ENCODE measurements at places on chromosomes 3 and 15. TPM values are rescaled to one million over a fixed set of nuclear protein-coding genes. Genes with fewer than 3 reads are reported as not detected.

IGDCC3 gene
- 0.25 TPM for total RNA-seq

CGGBP1 gene
- 104 TPM for total RNA-seq

PRR20G gene
- not detected for total RNA-seq

SYNPR gene
- total RNA-seq: not detected

ACAA1 gene
- total RNA-seq: 40.9 TPM

DNA sequence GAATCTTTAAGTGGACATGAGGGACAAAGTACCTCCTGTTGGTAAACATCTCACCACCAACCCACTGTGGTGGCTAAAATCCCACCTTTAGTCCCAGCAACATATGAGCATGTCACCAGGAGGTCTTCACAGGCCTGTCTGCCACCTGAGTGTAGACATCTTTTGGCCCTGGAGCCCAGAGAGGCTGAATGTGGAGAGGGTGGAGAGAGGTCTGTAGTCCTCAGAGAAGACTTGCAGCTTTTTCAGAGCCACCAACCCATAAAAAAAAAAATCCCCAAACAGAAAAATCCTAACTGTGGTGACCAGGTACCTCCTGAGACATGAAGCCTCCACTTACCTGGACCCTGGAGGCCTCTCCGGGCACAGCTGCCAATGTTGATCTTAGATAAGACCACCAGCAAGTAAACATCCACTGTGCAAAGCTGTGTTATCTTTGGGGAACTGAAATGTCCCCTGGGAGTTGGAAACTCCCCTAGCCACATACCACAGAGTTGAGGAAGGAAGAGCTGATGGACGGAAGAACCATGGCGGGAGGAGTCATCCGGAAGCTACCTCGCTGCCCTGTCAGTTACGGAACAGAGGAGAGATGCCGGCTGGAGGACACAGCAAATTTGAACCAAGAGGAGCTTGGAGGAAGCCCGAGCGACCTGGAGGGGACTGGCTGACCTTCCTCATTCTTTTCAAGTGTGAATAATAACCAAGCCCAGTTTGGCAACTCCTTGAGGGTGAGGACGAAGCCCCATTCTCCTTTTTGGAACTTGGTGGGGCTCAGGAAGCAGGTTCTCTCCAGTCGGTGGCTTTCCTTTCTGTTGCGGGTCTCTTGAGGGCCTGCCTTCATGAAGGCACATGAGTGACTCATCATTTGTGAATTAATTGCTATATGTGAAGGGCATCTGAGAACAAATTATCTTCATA lies at the start of gene GHRL:
Gene GHRL (minus strand): TSS at position 443 of the 915 bp plus-strand sequence. CDS start 2,767 bp downstream, outside the sequence.
- DNase-seq: peak; percentile 27

- no peak for DNase-seq
Measured at GRCh38 chr3:61626484-61626883, 65.1 kb downstream of the PTPRG start.

GRCh38 chr3:93843981-93844380 lies 129.7 kb downstream of the PROS1 start:
- DNase-seq: peak; percentile 86

- DNase-seq: peak; percentile 99
Measured at GRCh38 chr3:165642761-165643420, 194.3 kb downstream of the BCHE start.

DNA sequence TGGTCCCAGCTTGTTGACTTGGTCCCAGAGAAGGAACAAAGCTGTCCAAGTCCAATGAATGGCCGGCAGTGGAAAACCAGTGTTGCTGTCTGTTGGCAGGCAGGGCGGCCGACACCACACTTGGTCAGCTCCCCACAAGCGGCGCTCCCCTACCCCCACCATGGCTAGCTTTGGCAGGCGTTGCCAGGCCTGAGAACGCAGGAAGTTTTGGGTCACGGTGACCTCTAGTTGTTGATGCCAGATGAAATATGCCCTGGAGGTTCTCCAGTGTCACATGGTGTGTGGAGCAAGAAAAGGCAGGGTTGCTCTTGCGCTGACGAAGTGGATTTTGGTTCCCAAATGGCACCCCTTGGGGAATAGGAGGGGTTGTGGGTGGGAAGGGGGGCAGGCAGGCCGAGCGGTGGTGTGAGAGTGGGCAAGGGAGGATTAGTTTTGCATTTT lies 72.7 kb upstream of the TPRG1 start:
- DNase-seq: peak; percentile 83

DNA sequence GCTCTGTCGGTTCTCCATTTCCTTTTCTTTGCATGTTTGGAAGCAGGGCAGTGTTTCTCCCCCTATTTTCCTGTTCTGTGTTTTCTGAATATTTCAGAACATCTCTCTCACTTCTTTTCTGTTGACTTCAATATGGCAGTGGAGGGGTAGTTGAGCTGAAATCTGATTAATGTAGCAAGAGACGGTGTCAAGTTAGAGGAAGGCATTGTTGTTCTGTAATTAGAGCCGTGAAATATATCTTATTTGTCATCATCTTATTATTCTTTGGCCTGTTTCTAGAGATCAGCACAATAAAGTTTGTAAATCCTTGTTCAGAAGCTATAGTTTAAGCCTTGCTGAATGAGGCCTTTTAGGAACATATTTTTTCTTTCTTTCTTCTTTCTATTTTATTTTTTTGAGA lies 353.9 kb downstream of the PTPRG start:
- DNase-seq: no peak

- DNase-seq: no peak
Measured at GRCh38 chr3:169813757-169814517, 1.2 kb upstream of the LRRC34 start.

DNA sequence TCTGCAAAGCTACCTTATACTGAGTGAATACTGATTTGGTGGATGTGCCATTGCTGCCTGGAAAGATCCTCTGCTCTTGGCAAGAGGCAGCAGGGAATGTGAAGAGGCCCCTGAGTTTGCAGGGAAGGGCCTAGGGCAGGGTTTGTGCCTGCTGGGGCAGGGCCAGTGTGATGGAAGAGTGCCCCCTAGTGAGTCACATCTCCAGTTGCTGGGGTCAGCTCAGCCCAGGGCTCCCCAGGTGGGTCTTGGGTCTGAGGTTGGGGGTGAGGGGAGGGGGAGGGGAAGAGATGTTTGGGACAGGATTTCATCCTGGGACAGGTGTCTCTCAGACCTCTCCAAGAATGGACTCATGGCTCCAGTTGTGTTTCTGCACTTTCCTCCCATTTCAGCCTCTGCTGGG lies 4.1 kb upstream of the AMOTL2 start:
- DNase-seq: peak; percentile 43

GRCh38 chr15:80560601-80561400 lies 134.3 kb upstream of the ABHD17C start:
- DNase-seq: no peak

- DNase-seq: peak; percentile 77
Measured at GRCh38 chr15:72599855-72600464, 54.5 kb upstream of the GOLGA6B start.

DNA sequence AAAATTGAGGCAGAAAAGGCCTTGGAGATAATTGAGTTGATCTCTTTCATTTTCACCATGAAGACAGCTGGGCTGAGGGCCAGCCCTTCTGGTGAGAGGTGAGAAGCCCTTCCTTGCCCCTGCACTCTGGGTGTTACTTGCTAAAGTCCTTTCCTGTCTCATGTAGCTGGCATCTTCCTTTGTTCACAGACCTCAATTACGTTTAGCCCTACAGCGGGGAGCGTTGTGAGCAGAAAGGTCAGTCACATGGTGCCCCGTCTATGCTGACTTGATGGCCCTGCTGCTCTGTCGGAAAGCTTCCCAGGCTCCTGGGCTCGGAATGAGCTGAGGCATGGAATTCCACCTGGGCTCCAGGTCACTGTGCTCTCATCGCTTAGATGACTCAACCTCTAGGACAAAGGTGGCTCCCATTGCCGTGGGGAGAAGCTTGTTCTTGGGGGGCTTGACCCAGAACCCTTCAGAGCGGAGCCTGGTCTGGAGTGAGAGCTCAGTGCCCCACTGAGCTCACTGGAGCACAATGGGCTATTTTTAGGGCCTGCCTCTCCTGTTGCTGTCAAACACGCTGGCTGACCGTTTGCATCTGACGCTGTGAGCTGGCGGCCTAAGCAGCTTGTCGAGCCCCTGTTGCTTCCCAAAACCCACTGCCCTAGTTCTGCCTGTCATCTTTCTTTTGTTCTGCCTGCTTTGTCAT lies 47.0 kb downstream of the RPLP1 start:
- no peak for DNase-seq

DNA sequence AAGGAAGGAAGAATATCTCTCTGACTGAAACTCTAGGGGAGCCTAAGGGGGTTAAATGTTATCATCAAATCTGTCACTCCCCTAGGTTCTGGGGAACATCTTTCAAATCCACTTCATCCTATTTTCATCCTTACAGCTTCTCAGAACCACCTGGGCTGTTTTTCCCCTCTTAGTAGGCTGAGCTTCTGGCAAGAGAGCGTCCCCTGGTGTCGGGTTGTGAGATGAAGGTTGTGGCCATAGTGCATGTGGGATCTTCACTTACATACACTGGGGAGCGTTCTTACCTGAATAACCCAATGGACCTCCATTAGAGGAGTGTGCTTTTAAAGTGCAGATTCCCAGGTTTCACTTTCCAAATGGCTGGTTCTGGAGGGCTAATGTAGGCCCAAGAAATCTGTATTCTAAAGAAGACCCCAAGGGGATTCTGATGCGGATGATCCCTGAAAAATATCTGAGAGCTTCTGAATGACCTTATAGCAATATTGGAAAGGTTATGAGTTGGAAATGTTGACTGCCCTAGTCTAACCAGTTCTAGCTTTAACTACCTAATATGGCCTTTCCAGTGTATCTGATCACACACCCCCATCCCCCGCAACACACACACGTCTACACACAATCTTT lies 663.7 kb downstream of the AGBL1 start:
- no peak for DNase-seq

- DNase-seq: no peak
Measured at GRCh38 chr3:187521546-187521945, 148.6 kb downstream of the SST start.

GRCh38 chr15:45496658-45497057 lies 25.9 kb downstream of the SLC30A4 start:
- DNase-seq: no peak

- no peak for DNase-seq
Measured at GRCh38 chr15:75721480-75721922, 8.9 kb upstream of the CSPG4 start.

- peak; percentile 51 for DNase-seq
Measured at GRCh38 chr3:188051801-188052168, 102.2 kb upstream of the LPP start.

- no peak for DNase-seq
Measured at GRCh38 chr3:111473550-111473949, 68.4 kb upstream of the CD96 start.

DNA sequence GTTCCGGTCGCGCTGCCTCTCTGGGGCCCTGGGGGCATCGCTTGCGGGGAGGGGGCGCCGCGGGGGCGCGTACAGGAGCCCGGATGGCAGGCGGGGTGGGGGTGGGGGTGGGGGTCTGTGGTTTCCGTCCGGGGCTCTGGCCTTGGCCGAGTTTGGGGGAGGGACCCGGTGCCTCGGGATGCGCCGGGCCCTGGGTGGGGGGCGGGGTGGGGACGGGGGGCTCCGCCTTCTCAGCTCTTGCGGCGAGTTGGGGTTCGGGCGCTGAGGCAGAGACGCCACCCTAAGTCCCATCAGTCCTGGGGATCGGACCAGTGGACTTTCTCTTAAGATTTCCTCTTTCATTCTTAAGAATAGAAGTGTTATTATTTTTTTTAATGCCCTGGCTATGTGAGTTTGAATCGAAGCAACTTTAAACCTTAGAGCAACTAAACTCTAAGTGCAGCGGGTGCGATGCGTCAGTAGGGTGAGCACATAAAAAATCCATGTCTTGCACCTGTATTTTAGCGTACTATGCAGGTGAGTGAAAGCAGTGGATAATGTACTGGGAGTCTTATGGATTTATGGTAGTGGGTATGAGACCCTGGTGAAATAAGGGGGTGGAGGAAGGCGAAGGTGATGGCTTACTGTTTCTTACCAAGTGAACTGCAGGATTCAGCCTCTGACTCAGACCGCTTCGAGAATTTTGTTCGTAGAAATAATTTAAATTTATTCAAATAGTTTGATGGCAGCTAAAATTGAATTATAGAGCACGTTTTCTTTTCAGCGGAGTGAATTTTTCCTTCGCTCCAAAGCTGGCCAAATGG lies 762 bp downstream of the CTNNB1 start:
- peak; percentile 33 for DNase-seq

DNA sequence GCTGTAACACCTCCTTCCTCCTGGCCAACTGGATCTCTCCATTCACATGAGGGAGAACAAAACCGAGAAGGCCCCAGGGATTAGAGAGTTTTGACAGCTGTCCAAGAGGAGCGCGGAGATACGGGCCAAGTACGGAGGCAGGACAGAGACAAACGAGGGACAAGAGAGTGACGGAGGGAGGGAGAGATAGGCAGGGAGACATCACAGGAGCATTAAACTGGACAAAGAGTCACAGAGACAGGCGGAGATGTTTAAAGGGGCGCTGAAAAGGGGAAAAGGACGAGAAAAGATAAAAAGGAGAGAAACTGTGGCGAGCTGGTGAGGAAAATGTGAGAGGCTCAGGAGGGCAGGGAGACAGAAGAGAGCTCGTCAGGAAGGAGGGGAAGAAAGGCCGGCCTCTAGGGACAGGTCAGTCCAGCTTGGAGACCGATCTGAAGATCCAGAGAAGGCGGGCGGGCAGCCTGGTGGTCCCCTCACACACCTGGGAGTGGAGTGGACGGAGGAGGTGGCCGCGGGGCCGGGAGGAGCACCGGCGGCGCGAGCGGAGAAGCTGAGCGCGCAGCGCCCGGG lies 40.5 kb upstream of the ROPN1 start:
- DNase-seq: peak; percentile 2

Measured in fibroblast of the aortic adventitia (primary cell).